Activated CD8-positive, alpha-beta memory T cell treated with anti-CD3 and anti-CD28 coated beads, Interleukin-2, amount 10 ng/mL, durations not matched to agents 7 days and 5 days (primary cell): ENCODE measurements at places on chromosomes 2 and 18. TPM values are rescaled to one million over a fixed set of nuclear protein-coding genes. Genes with fewer than 3 reads are reported as not detected.

The COBLL1 gene
- total RNA-seq, result not detected

The ESPNL gene
- total RNA-seq, result not detected

The SERPINB10 gene
- not detected for total RNA-seq

The HOXD8 gene
- not detected for total RNA-seq

The IWS1 gene
- 55.1 TPM for total RNA-seq

The RAPH1 gene
- 0.16 TPM for total RNA-seq

The PDK1 gene
- total RNA-seq, result 26.0 TPM

- DNase-seq, result no peak
These were observed 630.9 kb downstream of the NYAP2 start for GRCh38 chr2:226030369-226030768.

- no peak for DNase-seq
These were observed 1.8 kb downstream of the PPP1R7 start for GRCh38 chr2:241151934-241152660.

GRCh38 chr2:69741575-69742321, at the start of gene ANXA4:
TSS of gene ANXA4 (plus strand) at chr2:69742134. CDS start at chr2:69781566, 39,432 bp downstream.
- DNase-seq, result peak; percentile 81

- DNase-seq, result no peak
These were observed 102.8 kb upstream of the STPG4 start for GRCh38 chr2:47257946-47258348.

DNA sequence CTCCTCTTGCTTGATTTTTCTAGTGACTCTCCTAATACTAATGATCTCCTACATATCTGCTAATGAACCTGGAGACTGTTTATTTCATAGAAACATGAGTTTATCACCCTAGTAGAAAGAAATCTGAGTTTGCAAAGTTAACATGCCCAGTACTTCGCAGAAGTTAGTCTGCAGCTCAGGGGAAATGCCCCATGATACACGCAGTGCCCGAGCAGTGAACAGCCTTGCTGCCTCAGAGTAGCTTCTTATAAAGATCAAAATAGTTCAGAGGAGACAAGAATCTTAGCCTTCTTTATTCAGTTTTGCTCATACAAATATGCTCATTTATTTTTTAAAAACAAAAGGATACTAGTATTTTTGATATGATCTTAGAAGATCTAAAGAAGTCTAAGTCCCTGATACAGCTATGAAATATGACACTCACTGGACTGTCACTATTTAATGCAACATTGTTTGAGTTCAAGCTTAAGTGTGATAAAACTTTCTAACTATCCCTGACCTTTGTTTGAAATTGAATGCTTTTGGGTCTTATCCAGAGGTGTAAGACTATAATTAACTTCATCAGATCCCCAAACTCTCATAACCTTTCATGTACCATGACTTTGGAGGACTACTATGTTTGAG, 20.5 kb downstream of the FRZB start:
- DNase-seq, result no peak

DNA sequence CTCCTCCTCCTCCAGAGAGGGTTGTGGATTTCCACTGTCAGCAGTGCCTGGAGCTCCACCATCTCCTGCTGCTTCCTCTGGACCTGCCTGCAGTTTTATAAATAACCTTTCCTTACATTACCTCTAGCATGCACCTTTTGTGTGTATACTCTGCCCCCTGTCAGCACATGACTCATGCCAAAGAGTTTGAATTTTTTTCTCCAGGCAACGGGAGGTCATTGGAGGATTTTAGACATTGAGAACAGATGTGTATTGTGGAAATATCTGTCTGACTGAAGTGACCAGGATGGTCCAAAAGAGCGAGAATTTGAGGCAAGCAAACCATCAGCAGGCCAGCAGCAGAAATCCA, 31.7 kb downstream of the IL37 start:
- DNase-seq, result no peak

- peak; percentile 90 for DNase-seq
These were observed 452.3 kb upstream of the ID2 start for GRCh38 chr2:8229546-8229986.

GRCh38 chr2:31467426-31467825, 52.9 kb upstream of the XDH start:
- no peak for DNase-seq
